ENCODE measurements at places on chromosomes 2 and 18.

GRCh38 chr2:115161771-115162493 is 719.5 kb downstream of the DPP10 start:
- DNase-seq: no peak

DNA sequence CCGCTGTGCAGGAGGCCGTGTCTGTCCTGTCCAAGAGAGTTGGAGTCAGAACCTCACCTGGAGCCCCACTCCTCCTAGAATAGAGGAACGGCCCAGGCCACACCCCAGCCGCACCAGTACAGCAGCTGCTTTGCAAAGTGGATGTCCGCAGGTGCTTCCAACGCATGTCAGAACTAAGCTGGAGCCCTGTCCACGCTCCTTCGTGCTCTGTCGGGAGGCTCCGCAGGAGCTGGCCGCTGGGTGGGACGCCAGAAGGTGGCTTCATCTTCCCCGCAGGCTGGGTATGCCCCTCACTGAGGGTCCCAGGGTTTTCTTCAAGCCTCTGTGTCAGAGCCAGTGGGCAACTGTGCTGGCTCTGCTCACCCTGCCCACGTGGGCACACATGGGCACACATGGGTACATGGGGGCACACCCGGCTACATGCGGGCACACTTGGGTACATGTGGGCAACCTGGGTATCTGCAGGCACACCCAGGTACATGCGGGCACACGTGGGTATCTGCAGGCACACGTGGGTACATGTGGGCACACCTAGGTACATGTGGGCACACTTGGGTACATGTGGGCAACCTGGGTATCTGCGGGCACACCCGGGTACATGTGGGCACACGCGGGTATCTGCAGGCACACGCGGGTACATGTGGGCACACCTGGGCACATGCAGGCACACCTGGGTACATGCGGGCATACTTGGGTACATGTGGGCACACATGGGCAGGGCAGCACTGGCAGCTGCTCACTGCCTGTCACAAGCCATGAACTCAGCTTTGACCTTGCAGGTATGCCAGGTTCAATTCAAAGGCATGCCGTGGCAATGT is 67.1 kb upstream of the CTDP1 start:
- DNase-seq: no peak

DNA sequence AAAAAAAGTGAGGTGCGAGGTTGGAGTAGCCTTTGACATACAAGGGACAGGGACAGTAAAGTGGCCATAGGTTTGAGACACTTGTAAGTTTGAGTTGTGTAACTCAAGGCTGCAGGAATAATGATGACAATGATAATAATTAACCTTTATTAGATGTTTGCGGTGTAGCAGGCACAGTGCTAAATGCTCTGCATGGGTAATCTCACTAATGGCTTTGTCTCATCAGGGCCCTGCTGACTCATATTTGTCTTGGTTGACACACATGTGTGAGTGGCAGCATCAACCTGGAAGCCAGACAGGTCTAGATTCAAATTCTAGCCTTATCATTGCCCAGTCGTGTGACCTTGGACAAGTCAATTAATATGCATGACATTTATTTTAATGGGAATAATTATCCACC is 126.2 kb downstream of the FSHR start:
- DNase-seq: no peak

GRCh38 chr2:227472265-227473121 is 537 bp downstream of the AGFG1 start:
- peak; percentile 41 for DNase-seq

GRCh38 chr2:101991721-101992145 is at the start of gene IL1R2:
Gene IL1R2, plus strand, starts transcription at chr2:101991960. Its CDS starts 16,616 bp downstream, at chr2:102008576.
- no peak for DNase-seq

DNA sequence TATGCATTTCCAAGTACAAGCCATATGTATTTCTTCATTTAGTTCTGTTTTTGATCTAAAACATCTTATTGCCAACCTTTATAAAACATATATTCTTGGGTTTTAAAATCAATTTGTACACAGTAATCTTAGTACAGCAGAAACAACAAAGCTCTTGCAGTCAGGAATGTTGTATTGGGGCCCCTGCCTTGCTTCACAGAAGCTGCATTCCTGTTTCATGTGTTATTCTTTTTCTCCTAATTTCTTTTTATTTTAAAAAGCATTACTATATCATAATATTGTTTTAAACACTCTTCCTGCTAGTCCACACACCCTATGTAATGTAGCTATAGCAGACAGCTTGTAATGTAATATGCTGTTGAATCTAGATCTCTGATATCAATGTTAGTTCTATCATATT is 24.0 kb downstream of the SERPINB7 start:
- no peak for DNase-seq
